D341Med (cell line): ENCODE measurements at places on chromosomes 3 and 15.
A peak's percentile ranks its signal among the peaks of the same experiment; 100 is the strongest.

DNA sequence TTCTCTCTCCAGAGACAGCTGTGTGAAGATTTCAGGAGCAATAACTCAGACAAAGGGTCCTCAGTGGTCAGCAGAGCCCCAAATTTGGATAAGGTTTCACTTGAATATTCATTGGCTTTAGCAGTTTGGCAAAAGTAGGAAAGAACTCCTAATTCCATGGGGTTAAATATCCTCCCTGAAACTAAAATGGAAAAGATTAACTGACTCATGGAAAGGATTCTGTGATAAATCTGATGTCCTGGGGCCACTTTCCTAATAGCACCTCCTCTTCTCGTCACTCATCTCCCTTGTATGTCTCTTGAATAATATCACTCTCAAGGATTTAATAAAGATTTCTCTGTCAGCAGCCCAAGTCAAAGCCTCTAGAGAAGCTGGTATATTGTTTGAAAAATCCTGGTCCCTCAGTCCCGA lies 33.3 kb upstream of the TBC1D23 start:
- DNase-seq = no peak

- DNase-seq = peak; percentile 87
These were observed 15.6 kb downstream of the TMEM158 start for GRCh38 chr3:45210308-45211041.

DNA sequence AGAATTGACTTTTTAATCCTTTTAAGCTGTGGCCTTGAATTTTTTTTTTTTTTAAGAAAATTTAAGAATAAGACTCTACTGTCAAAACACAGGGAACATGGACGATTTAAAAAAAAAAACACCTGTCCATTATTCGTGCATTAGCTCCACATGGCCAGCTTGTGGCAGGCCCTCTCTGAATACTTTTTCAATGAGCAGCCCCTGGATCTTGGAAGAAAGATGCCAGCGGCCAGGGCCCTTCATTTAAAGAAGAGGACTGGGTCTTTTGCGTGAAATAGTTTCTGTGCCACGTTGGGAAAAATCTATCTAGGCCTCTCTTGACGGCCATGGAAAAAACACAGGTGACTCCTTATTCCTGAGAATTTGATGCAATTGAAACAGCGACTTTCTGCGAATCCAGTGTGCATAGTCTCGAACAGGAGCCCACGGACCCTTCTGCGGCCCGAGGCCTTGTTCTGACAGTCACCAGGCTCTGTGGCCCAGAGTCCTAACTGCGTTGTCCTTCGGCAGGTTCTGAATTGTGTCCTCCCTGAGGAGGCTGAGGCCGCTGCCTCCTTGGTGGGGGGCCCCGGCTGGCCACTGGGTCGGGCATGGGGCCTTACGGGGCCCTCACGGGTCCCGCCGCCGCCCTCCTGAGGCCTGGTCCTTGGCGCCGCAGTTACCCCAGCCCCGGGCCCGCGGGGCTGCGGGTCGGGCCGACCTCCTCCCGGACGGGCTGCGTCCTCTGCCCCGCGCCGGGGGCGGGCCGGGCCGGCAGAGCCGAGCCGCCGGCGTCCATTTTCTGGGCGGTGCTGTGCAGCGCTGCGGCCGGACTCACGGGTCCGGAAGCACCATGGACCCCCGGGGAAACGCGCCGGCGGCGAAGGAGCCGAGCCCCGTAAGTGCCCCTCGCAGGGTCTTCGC lies 33.5 kb downstream of the ZBTB38 start:
- DNase-seq = peak; percentile 68

DNA sequence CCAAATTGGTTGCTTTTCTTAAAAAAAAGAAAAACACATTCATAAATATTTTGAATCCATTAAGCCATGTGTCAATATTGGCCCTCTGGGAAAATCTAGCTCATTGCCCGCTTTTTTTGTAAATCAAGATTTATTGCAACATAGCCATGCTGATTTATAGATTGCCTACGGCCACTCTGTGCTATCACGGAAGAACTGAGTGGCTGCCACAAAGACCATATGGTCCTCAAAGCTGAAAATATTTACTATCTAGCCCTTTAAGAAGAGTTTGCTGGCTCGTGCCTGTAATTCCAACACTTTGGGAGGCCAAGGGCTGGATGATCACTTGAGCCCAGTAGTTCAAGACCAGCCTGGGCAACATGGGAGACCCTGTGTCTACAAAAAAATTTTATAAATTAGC lies 45.9 kb downstream of the IL5RA start:
- no peak for DNase-seq

DNA sequence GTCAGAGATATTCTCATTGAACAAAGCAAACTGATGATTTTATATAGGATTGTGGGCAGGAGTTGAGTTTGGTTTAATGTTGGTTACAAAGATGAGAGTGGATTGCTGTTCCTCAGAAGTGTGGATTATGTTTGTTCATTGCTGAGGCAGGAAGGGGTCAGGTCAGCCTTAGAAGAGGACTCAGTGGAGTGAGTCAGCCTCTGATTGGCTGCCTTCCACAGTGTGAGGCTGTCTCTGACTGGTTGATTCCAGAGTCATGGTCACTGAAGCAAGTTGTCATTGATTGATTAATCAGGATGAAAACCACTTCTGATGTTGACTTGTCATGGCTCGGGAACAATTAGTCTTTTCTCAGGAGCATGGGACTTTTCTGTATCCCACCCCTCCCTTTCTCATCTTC lies 36.2 kb downstream of the KBTBD12 start:
- DNase-seq = no peak

DNA sequence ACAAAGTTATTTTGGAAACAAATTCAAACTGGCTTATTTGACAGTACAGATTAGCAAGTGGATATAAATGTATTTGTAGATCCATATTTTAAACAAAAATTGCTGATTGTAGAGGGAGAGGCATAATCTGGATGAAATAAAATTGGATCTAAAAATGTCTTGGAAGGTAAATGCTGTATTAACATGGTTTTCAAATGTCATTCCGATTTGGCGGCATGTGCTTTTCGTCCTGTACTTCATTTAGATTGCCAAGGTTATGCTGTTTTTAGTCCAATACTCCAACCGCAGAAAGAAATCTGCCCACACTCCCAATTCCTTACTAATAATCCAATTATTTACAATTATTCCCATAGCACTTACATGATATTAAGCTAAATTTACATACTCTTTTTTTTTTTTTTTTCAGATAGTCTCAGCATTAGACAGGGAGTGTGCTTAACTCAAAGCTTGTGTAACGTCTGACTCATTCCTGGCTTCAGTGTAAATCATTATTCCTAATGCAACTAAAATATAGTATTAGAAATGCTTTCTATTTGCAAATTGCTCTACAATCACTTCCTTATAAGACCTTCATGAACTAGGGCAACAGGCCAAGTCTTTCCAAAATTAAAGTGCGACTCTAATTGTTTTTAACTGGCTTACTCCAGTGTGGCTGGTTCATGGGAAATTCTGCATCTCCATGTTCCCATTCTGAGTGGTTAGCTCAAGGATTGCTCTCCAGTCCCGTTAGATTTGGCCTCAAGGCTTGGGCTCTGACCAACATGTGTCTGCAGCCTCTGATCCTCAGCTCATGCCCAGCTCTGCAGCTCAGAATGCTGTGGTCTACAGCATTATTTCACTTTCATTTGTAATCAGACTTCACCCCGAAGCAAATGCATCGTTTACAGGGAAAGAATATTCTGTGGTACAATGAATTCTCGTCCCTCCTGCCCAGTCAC lies 103.9 kb downstream of the FBN1 start:
- DNase-seq = no peak

DNA sequence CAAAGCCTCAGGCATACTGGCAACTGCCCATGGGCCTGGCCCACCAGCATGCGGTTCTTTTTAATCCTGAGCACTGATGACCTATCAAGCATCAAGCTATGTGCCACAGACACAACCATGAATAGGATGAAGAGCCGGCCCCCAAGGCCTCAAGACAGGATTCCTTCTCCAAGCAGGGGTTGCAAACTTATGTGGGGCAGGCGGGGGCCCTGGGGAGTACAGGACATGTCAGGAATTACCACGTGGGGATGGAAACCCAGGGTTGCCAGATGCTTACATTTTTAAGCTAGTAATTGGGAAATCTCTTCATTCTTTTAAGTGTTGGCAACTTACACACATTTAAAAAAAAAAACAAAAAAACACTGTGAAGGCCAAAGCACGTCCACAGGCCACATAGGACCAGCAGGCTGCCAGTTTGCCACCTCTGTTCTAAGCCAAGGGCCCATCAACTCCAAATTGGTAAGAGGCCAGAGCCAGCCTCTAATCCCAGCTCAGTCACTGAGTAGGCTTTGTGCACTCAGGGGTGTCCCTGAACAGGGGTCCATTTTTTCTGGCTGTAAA lies 32.8 kb downstream of the BDH1 start:
- DNase-seq = no peak

DNA sequence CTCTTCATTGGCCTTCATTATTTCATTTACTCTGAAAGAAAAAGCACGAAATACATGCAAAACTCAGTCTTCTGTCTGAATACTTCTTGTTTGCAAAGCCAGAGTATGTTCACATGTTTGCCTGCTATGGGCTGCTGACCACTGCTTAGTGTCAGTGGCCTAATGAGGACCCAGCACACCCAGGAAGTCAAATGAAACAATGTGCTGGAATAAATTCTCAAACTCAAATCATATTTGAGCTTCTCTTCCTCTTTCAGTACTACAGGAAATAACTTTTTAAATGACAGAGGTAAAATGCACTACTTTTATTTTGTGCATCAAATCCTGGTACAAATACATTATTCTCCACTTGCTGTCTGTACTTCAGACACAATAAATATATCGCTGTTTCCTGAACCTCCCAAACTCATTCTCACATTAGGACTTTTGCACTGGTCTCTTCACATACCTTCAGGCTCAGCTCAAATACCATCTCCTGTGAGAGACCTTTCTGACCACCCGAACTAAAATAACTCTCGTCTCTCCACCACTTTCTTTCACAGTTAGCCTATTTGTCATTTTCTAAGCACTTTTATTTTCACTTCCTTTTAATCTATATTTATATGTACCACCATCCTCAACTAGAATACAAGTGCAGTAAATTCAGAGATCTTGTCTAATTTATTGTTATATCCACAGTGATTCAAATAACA lies 176.8 kb downstream of the TUSC7 start:
- no peak for DNase-seq

DNA sequence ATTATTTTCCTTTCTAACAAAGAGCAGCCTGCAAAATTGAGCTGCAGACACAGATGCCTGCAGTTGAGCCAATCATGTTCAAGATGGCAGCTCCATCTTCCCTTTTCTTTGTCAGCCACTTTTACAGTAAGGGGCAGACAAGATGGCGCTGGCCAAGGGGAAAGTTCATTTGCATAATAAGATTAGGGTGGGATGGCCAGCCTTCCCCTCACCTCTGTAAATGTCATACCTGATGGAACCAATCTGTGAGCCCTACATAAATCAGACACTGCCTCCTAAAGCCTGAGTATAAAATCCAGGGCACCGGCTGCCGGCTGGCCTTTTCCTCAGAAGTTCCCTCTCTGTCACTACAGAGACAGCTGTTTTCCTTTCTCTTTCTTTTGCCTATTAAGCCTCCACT lies 15.8 kb downstream of the PATL2 start:
- no peak for DNase-seq

DNA sequence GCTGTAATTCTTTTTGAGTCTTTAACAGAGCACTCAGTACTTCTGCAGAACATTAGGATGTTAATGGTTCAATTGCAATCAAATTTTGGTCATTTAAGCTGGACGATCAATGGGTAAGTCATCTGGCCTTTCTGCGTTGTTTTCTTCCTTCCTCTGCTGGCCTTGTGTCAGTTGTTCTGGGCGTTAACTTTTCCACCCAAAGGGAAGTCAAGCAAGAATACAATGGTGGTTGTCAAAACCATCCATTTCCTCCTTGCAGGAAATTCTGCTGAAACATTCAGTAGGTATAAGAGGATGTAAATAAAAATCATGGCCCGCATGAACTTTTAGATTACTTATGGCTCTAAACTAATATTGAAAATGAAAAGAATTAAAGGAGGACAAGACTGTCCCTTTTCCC lies 584.0 kb downstream of the GRM7 start:
- DNase-seq = no peak

GRCh38 chr3:60185161-60185560 lies 1066.1 kb downstream of the FHIT start:
- DNase-seq = no peak

- no peak for DNase-seq
These were observed 17.1 kb upstream of the VILL start for GRCh38 chr3:37973246-37974054.

- no peak for DNase-seq
These were observed 32.7 kb downstream of the HDGFL3 start for GRCh38 chr15:83174891-83175290.

DNA sequence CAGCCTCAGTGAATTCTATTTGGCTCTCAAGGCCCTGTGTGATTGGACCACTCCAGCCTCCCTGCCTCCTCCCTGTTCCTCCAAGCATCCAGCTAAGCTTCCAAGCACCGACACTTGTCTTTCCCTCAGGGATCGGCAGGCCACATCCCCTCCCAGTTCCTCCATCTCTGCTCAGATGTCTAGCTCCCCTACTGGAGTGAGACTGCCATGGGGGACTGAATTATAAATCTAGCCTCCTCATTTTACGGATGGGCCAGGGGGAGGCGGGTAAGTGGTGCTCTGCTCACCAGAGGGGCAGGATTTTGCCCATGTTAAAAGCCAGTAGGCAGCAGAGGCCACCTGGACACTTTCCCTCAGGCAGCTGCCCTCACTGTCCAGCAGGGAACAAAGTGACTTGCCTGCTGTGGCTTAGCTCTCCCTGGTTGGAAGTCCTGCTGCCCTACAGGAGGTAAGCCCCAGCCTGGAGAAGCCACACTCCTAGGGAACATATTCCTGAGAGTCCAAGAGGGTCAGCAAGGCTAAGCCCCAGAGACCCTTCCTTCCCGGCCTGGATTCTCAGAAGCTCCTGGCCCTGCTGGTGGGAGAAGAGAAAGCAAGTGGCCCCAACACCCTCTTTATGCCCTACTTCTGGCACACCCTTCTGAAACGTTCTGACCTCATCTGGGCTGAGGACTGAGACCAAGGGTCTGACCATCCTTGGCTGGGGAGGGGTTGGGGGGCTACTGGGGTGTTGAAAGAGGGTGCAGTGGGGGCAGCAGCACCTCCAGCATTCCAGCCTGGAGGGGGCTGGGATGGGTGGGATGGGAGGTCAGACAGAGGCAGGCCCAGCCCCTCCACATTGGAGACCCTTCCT lies 9.1 kb upstream of the HHATL start:
- peak; percentile 60 for DNase-seq

GRCh38 chr3:113086560-113087461 lies 96.0 kb downstream of the GTPBP8 start:
- no peak for DNase-seq

GRCh38 chr3:127216415-127217261 lies 23.7 kb downstream of the PRR23E start:
- DNase-seq = no peak

GRCh38 chr15:42059661-42060476 lies 34.5 kb downstream of the PLA2G4D start:
- DNase-seq = peak; percentile 77

DNA sequence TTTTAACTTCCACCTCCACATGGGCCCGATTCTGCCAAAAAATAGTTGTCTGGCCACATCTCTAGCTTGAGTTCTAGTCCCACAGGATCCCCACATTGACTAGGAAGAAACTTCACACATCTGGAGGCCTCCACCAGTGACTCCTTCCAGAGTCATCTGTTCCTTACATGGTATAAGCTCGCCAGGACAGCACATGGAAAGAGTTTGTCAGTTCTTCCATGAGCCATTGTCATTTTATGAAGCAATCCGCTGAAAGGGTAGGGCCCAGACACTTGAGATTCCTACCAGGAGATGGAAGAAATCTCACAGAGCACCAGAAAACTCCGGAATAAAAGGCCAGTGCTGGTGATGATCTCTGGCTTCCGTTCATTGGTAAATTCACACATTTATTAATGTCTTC lies 350.5 kb upstream of the ICE2 start:
- no peak for DNase-seq
